ENCODE measurements at places on chromosomes 7 and 10.

GRCh38 chr10:93757801-93758507, at the start of gene LGI1:
LGI1 (plus strand) TSS chr10:93757936; CDS start chr10:93758145, 209 bp downstream.
- no peak for DNase-seq

DNA sequence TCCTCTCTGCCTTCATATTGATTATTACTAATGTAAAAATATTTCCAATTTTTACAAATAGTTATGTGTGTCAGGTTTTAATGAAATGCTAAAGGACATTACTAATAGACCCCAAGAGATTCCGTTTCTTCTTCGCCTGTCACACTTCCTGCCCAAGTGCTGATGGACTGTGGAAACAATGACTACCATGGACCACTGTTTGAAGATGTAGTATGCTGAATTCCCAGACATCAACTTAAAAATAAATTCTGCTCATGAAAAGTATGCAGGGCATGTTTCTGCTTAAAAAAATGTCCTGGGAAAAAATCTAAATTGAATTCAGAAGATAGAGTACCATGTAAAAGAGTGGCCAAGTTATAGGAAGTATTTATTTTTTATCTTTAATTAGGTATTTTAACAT, 52.1 kb downstream of the ST7 start:
- no peak for DNase-seq

DNA sequence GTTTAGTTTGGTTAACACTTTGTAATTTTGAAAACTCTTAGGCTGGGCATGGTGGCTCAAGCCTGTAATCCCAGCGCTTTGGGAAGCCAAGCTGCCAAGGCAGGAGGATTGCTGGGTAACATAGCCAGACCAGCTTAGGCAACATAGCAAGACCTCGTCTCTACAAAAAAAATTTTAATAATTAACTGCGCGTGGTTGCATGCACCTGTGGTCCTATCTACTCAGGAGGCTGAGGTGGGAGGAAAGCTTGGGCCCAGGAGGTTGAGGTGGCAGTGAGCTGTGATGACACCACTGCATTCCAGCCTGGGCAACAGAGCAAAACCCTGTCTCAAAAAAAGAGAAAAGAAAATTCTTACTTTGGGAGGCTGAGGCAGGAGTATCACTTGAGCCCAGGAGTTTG, 18.2 kb downstream of the MYOZ1 start:
- no peak for DNase-seq

DNA sequence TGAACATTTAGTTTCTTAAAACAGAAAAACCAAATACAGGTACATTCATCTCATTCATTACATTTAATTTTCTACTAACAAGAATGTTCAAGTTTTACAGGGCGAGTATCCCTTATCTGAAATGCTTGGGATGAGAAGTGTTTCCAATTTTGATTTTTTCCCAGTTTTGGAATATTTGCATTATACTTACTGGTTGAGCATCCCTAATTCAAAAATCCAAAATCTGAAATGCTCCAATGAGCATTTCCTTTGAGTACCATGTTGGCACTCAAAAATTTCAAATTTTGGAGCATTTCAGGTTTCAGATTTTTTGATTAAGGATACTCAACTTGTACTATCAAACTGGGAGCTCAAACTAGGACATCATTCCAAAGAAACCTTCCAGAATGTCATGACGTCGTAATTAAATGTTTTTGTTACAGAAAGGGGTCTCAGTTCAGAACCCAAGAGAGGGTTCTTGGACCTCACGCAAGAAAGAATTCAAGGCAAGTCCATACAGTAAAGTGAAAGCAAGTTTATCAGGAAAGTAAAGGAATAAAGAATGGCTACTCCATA, 90.8 kb upstream of the PIK3CG start:
- DNase-seq, result no peak

GRCh38 chr7:16271355-16271915, 149.9 kb downstream of the CRPPA start:
- no peak for DNase-seq

All from activated CD4-positive, alpha-beta T cell treated with anti-CD3 and anti-CD28 coated beads, Interleukin-2, amount 50 U/mL, for 4 hours (primary cell).